ENCODE measurements at places on chromosomes 4 and X. TPM values are rescaled to one million over a fixed set of nuclear protein-coding genes. Genes with fewer than 3 reads are reported as not detected.

The SOWAHD gene
- total RNA-seq: not detected

The TMEM271 gene
- not detected for total RNA-seq

The PDGFRA gene
- total RNA-seq: 63.1 TPM

The FOXR2 gene
- not detected for total RNA-seq

The ANTXR2 gene
- total RNA-seq: 85.6 TPM

The ARMCX1 gene
- total RNA-seq: 34.6 TPM

The ASB12 gene
- not detected for total RNA-seq

The H2BW2 gene
- total RNA-seq: not detected

The CCKAR gene
- not detected for total RNA-seq

The DCLK2 gene
- 3.5 TPM for total RNA-seq

Measured in myometrial cell (primary cell).